ENCODE measurements at places on chromosomes 3 and 15.

- DNase-seq, result no peak
Measured at GRCh38 chr3:166462891-166463470, 625.8 kb upstream of the BCHE start.

- no peak for DNase-seq
Measured at GRCh38 chr15:57544848-57545480, 46.7 kb upstream of the MYZAP start.

DNA sequence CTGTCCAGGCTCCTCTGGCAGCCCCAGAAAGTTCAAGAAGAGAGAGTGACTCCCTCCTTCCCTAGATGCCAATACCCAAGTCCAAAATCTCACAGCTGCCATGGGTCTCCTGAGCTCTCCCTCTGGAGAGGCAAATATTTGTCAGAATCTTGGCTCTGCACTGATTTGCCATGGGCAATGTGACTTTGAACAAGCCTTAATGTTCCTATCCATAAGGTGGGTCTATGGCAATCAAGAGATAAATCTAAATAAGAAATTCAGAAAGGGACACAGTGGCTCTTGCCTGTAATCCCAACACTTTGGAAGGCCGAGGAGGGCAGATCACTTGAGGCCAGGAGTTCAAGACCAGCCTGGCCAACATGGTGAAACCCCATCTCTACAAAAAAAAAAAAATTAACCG is 12.4 kb upstream of the WNT7A start:
- DNase-seq, result no peak

DNA sequence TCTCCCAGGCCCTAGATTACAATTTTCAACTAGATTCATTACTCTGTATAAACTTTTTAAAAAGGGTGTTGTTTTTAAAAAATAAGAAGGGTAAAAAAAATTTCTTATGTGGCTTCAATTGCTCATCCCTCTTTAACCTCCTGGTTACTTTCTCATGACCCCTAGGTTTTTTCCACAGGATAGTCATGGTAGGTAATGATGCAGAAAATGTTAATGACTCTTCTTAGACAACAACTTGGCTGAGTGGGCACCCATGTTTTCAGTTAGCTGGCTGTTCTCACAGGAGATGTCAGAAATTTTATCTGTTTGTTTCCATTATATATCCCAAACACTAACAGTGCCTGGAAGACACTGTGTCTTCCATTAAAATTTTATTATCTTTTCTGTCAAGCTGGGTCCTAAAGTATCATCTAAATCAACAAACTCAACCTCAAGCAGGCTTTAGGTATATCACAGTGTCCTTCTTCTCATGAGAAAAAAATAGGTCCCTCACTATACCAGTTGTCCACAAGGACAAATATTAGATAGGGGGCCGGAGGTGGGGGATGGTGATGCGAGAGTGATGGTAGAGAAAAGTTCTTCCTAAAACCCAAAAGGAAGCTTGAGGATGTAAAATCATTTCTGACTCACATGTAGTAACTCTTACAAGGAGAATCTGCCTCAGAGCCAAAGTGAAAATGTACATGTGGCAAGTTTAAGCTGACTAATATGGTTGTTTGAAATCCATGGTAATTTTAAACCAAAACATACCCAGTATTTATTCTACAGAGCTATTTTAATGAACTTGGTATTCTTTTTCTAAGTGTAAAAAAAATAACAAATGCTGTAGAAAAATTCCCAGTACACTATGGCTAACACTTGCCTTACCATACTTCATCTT is 43.3 kb downstream of the PLOD2 start:
- DNase-seq, result no peak

DNA sequence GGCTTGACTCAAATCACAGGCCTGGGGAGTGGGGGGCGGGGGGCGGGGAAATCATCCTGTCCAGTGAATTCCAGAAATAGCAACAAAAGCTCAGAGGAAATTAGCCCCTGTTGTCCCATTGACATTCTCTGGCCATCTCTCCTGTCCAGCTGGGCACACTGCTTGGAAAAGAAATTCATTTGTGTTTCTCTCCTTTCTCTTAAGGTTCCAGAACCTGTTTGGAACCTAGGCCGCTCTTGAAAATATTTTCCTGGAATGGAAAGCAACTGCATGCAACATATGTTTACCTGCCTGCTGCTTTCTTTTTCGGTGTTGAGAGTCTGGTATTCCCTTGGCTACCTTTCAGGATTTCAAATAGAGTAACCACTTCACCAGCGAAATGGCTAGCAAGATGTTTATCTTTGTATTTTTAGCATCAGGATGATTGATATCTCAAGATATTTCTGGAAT is 169.0 kb downstream of the GHSR start:
- no peak for DNase-seq

DNA sequence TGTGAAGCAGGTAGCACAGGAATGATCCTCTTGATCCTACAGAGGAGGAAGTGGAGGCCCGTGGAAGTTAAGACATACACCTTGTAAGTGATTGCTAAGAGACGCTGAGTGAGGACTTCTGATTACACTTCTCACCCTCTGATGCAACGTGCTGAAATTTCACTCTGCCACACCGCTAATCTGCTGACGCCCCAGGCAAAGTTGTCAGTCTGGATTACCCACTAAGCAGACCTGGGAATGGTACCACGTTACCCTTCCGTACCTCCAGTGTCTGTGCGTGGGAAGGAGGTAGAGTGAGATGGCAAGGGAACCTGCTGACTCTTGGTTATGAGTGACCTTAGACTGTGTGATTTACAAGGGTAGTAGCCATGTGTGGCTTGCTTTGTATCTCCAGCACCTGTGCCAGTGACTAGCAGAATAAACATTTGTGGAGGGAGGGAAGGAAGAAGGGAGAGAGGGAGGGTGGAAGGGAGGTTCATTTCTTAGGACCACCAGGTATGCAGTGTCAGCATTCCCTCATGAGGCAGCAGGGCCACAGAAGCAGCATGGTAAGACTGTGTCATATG is 115.0 kb downstream of the ALDH1A2 start:
- DNase-seq, result no peak

GRCh38 chr3:79154865-79155264 is 612.9 kb downstream of the ROBO1 start:
- peak; percentile 15 for DNase-seq

DNA sequence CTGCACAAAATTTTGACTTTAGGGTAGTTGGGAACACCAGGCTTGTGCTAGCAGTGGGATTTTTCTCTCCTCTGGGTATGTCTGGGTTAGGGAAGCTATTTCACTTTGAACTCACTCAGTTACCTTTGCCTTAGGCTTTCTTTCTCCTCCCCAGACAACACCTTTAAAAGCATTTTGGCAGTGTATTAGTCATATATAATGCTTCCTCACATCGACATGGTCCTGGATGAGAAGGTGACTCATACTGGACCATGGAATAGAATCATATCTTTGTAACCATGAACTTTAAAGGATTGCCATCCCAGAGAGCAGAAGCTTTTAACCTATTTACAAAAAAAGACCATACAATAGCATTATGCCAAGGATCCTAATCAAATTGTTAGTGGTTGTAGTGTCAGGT is 2.7 kb downstream of the RYR3 start:
- DNase-seq, result no peak

DNA sequence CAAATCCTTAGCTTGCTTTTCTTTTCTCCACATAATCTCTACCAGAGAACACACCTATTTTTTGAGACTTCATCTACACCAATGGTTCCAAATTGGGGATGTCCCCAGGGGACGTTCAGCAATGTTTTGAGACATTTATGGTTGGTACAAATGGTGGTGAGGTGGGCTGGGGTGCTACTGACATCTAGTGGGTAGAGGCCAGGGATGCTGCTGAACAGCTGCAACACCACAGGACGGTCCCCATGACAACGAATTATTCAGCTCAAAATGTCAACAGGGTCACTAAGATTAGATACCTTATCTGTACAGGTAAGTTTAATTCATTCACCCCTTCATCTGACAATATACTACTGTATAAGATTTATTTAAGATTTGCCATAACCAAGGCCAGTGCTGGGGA is 14.4 kb downstream of the GK5 start:
- peak; percentile 36 for DNase-seq

DNA sequence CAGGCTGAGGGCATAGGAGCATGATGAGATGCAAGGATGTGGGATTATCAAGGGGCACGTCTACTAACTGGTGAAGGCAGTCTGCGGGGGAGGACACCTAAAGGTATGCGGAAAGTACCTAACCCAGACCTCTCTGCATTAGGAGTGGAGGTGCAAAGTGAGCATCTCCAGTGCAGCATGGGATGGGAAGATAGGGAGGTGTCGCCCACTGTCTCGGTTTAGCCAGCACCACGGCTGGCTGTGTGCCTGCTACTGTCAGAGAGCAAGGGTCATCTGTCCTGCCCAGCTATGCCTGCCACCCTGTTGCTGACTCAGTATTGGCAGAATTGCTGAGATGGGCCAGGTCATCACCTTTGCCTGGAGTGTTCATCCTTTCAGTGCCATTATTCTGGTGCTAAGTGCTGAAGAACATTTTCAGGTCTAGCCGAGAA is 40.1 kb downstream of the OXNAD1 start:
- DNase-seq, result no peak

GRCh38 chr3:156460206-156460611 is 94.7 kb downstream of the SSR3 start:
- no peak for DNase-seq

GRCh38 chr3:41652931-41653330 is 309.0 kb downstream of the ULK4 start:
- no peak for DNase-seq

GRCh38 chr15:94607176-94607654 is 375.9 kb downstream of the MCTP2 start:
- DNase-seq, result no peak

DNA sequence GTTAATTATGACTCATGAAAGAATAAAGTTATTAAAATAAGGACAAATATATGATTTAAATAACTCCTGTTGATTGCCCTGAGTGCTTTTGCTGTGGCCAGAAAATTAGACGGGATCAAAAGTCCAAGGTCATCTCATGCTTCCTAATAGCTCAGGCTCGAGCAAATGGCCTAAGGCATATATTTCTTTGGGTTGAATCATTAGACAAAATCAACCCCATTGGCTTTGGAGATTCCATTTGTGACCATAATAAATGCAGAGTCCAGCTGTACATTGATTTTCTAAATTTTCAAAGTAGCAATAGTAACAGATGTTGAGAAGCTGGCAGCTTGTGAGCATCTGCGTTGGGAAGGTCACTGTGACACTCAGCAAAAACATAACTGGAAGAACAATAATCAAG is 464.5 kb upstream of the TGFBR2 start:
- peak; percentile 25 for DNase-seq

GRCh38 chr15:60761505-60761845 is 282.5 kb upstream of the ICE2 start:
- DNase-seq, result no peak

DNA sequence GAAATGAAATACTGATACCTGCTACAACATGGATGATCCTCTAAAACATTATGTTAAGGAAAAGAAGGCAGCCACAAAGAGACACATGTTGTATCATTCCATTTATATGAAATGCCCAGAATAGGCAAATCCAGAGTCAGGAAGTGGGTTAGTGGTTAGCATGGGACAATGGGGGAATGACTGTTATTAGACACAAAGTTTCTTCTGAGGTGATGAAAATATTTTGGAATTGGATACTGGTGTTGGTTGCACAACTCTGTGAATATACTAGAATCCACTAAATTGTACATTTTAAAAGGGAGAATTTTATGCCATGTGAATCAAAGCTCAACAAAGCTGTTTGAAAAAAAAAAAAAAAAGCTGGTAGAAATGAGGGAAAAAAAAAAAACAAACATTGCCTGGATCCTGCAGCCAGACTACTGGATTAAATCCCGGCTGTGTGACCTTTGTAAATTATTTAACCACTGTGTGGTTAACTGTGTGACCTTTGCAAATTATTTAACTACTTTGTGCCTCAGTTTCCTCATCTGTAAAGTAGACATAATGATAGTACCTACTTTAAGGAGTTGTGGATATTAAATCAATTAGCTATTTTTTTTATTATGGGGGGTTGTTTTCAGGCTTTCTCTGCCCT is 75.6 kb upstream of the PRICKLE2 start:
- DNase-seq, result no peak

DNA sequence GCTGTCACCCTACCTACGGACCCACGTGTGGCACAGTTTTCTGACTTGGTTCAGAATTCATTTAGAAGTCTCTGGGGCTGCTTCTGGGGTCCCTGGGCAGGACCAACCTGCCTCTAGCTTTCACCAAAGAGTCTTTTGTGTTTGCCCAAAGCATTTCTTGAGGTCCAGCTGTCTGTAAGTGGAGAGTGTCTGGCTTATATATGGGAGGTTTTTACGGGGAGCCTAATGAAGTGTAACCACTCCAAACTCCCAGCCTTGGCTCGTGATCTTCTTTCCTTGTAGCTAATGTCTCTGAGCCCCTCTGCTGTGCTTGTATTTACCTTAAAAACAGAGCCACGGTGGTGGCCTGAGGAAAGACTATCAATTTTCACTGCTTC is 109.0 kb upstream of the CTDSPL start:
- DNase-seq, result no peak

DNA sequence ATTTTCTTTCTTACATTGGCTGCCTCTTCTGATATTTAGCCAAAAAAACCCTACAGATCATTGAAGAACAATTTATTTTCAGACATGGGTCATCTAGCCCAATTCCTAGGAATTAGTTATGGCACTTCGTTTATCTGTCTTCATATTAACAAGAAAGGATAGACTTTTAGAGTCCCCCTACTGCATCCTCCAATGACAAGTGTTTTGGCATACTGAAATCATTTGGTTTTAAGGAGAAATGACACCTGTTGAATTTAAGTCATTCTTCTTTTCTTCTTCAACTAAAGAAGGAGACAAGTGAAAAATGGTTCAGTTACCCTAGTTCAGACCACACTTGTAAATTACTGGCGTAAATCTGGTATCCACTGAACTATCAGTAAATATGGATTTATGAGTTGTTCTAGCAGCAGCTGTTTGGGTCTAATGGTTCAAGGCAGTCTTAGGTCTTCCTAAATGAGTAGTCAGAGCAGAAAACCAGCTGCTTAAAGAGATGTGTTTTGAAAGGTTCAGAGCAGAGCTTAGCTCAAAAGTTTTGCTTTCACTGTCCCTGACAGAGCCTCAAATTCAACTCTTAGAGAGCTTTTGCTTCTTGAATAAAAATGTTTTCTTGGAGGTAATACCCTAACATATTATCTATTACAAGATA is 5.6 kb downstream of the VGLL3 start:
- no peak for DNase-seq

- DNase-seq, result no peak
Measured at GRCh38 chr3:4580346-4581123, 87.4 kb downstream of the ITPR1 start.

DNA sequence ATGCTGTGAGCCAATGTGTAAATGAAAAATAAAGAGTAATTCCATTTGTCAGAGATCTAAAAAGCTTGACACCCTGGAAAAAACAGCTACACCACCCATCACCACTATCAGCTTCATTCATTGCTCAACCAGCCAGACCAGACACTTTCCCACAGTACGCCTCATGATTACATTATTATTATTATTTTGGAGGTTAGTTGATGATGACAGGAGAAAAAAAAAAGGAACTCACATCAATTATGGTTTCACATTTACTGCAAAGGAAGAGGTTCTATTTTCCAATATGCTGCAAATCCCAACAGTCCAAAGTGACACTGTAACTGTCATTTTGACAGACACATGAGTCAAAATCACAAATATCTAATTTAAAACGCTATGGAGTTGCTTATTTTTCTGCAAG is 134.7 kb upstream of the TSC22D2 start:
- DNase-seq, result no peak

- DNase-seq, result no peak
Measured at GRCh38 chr3:146380046-146380445, 89.3 kb downstream of the PLSCR2 start.

Measured in NCI-H1694 (cell line).